ENCODE measurements at places on chromosomes 6 and 20. TPM values are rescaled to one million over a fixed set of nuclear protein-coding genes. Genes with fewer than 3 reads are reported as not detected.

- H3K27me3 ChIP-seq: no peaks in the 10 kb centered on the region
- no peaks in the 10 kb centered on the region for H3K36me3 ChIP-seq
- H3K27ac ChIP-seq: no peak overlapping the region
- DNase-seq: no peak
- peaks cover 1% of the 10 kb centered on the region for H3K4me1 ChIP-seq
- H3K4me3 ChIP-seq: no peak overlapping the region
Observed at GRCh38 chr20:38239441-38239840, 21.1 kb downstream of the KIAA1755 start.

DNA sequence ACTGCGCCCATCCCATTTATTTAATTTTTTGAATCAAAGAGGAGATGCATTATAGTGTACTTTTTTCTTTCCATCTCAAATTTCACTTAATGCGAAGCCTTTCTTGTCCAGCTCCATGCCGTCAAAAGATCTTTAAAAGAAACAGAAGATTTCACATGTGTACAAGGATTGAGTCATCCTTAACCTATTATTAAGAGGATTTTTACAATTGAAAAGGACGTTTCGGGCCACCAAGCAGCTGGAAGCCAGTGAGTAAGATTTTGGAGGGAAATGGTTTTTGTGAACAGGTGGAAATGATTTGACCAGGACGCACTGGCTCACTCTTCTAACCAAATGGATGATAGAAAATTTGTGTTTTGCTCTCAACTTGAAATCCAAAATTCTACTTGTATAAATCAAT is 15.1 kb upstream of the CCDC170 start:
- no peak overlapping the region for H3K27ac ChIP-seq
- no peak overlapping the region for H3K4me3 ChIP-seq
- H3K27me3 ChIP-seq: no peaks in the 10 kb centered on the region
- no peaks in the 10 kb centered on the region for H3K4me1 ChIP-seq
- DNase-seq: no peak

ARFGEF3 gene
- total RNA-seq: 2.9 TPM

- no peak overlapping the region for H3K4me3 ChIP-seq
- H3K27me3 ChIP-seq: no peaks in the 10 kb centered on the region
Observed at GRCh38 chr20:14726591-14726990, 389.2 kb upstream of the FLRT3 start.

GRCh38 chr20:61359254-61359653 is 107.2 kb downstream of the CDH4 start:
- H3K36me3 ChIP-seq: no peaks in the 10 kb centered on the region
- no peak overlapping the region for H3K4me3 ChIP-seq
- no peaks in the 10 kb centered on the region for H3K27me3 ChIP-seq
- no peak overlapping the region for H3K27ac ChIP-seq
- H3K4me1 ChIP-seq: no peaks in the 10 kb centered on the region
- no peak for DNase-seq

- no peaks in the 10 kb centered on the region for H3K27me3 ChIP-seq
- no peak overlapping the region for H3K27ac ChIP-seq
- DNase-seq: no peak
- no peaks in the 10 kb centered on the region for H3K4me1 ChIP-seq
Observed at GRCh38 chr6:123771126-123771525, 32.5 kb upstream of the NKAIN2 start.

GRCh38 chr6:55023230-55023629 is 151.1 kb upstream of the HCRTR2 start:
- H3K36me3 ChIP-seq: no peaks in the 10 kb centered on the region
- no peak overlapping the region for H3K27ac ChIP-seq
- DNase-seq: no peak
- H3K27me3 ChIP-seq: no peaks in the 10 kb centered on the region

DLGAP4 gene
- total RNA-seq: 110 TPM

OPN5 gene
- 6.3 TPM for total RNA-seq

DNA sequence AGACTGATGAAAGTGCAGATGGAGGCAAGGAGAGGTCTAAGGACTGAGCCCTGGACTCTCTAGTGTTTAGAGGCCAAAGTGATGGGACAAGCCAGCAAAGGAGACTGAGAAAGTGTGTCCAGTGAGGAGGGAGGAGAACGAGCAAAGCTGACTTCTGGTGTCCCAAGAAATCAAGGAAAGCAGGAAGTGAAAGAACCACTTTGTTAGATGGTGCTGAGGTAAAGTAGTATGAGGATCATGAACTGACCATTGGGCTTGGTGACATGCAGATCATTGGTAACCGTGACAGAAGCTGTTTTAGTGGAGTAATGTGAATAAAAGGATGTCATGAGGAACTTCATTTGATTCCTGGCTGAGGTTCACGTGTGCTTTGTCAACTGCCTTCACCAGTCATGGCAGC is 108.4 kb downstream of the SLX4IP start:
- H3K4me3 ChIP-seq: no peak overlapping the region
- DNase-seq: no peak
- no peaks in the 10 kb centered on the region for H3K4me1 ChIP-seq
- H3K36me3 ChIP-seq: no peaks in the 10 kb centered on the region
- no peaks in the 10 kb centered on the region for H3K27me3 ChIP-seq
- H3K27ac ChIP-seq: no peak overlapping the region

GRCh38 chr6:35776364-35777215 is at the start of gene CLPSL2:
Gene CLPSL2, plus strand, starts transcription at chr6:35776598. Its CDS starts 21 bp downstream, at chr6:35776619.
- H3K4me3 ChIP-seq: peak within 1 kb of the TSS; percentile 45
- H3K4me1 ChIP-seq: peaks cover 5% of the 10 kb centered on the region
- no peak within 1 kb of the TSS for H3K27ac ChIP-seq
- H3K27me3 ChIP-seq: no peaks in the 10 kb centered on the region
- DNase-seq: no peak

- peak; percentile 78 for DNase-seq
- no peaks in the 10 kb centered on the region for H3K4me1 ChIP-seq
- no peak overlapping the region for H3K27ac ChIP-seq
- H3K36me3 ChIP-seq: no peaks in the 10 kb centered on the region
Observed at GRCh38 chr6:47083586-47084047, 41.5 kb upstream of the ADGRF1 start.
